ENCODE measurements at places on chromosomes 16 and 17.

DNA sequence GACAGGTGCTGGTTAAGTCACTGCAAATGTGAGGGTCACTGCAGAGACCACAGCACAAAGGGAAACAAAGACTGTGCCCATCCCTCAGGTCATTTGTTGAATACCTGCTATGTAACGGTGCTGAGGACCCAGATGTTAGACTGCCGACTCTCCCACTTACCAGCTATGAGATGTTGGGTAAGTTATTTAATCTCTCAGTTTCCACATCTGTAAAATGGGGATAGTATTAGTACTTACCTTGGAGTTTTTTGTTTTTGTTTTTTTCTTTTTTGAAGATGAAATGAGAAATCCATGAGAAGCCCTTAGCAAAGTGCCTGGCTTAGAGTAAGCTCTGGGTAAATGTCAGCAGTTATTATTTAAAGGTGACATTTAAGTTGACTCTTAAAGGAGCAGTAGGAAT lies 50.5 kb upstream of the PMFBP1 start:
- no peak for DNase-seq

DNA sequence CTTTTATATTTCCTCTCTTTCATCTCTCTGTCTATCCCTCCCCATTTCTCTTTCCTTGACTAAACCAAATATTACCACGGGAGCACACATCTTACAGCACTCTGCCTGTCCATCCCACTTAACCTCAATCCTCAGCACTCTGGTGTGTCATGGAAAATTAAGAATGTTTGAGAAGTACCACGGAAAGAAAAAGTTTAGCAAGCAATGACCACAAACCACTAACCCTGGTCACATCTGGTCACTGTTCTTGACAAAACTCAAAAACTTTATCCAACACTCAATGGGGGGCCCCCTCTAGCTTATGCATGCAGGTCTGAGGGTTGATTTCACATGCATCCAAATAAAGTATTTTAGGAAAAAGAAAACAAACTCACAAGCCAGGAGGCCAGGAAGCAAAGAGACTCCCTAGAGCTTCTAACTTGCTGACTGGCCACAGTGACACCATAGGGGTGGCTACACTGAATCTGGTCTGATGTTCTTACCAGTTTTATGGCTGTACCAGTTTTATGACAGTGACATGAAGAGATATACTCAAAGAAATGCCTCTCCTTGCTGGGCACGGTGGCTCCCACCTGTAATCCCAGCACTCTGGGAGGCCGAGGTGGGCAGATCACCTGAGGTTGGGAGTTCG lies 229.2 kb downstream of the STX8 start:
- DNase-seq: no peak

- no peak for DNase-seq
Measured at GRCh38 chr17:65385726-65386125, 175.7 kb downstream of the AXIN2 start.

DNA sequence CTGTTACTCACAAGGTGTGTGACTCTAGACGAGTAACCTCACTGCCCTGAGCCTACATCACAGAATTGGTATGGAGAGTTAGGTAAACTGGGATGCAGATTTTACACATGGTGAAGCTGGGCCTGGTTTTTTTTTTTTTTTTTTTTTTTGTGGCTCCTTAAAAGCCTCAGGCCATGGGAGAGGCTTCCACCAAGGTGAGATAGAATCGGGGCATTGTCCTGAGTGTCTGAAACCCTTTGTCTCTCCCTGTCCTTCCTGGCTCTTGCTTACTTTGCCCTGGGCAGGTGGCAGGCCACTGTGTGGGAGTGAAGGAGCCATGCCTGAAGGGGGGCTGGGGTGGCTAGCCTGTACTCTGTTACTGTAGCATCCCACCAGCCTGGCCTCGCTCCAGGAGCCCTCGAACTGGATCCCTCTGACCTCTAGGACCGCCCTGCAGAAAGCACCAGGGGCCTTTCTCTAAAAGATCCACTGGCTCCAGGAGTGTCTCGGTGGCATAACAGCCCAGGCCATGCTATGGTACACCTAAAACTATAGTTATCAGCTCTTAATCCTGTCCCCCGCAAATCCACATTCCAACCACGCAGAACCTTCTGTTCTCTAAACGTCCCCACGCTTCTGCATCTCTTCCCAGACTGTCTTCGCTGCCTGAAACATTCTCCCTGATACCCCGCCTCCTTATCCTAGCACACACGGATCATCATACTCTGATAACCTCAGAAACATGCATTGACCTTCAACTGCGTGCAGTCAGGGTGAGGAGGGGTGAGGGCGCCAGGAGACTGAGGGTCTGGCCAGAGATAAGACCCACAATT lies 1.7 kb upstream of the SLC13A2 start:
- DNase-seq: peak; percentile 43

GRCh38 chr17:74760404-74761105 lies 12.1 kb downstream of the NHERF1 start:
- DNase-seq: no peak
